NCI-H187 treated with DMSO at 0.1 percent for 48 hours (cell line): ENCODE measurements at places on chromosomes 5 and 9.

GRCh38 chr5:74373076-74373475, 267.5 kb downstream of the ENC1 start:
- DNase-seq = peak; percentile 51

DNA sequence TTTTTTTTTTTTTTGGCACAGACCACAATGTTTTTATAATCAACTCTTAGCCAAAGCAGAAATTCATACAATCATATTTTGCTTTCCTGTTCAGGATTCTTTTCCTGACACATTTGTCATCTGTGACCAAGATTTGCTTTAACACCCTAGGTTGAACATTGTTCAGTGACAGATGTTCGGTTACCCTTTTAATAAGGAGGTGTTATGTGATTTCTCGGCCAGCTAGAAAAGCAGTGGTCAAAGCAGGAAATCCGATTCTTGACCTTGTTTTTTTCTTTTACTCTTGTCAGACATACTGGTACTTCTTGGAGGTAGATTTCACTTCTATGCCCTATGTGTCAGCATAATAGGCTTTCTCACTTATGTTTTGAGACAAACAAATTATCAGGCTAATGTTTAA, 335.3 kb upstream of the ACTBL2 start:
- DNase-seq = no peak

- no peak for DNase-seq
These were observed 77.5 kb upstream of the CAST start for GRCh38 chr5:96584712-96585111.

DNA sequence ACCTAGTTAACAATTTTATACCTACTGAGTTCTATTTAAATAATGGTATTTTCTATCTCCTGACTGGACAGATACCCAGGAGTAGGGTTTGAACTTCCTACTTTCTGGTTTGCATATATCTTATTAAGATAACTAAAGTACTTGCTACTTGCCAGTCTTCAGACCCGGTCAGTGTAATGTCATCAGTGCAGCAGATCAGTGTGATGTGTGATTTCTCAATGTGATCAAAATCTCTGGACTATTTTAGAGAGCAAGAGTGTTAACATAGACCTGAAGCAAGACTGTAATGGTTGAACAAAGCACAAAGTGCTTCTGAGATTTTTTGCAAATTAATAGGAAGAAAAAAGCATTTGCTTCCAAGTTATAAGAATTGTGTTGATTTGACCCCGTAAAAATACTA, 6.8 kb downstream of the TMEM38B start:
- DNase-seq = no peak

GRCh38 chr5:82160948-82161347, 117.2 kb downstream of the RPS23 start:
- no peak for DNase-seq

DNA sequence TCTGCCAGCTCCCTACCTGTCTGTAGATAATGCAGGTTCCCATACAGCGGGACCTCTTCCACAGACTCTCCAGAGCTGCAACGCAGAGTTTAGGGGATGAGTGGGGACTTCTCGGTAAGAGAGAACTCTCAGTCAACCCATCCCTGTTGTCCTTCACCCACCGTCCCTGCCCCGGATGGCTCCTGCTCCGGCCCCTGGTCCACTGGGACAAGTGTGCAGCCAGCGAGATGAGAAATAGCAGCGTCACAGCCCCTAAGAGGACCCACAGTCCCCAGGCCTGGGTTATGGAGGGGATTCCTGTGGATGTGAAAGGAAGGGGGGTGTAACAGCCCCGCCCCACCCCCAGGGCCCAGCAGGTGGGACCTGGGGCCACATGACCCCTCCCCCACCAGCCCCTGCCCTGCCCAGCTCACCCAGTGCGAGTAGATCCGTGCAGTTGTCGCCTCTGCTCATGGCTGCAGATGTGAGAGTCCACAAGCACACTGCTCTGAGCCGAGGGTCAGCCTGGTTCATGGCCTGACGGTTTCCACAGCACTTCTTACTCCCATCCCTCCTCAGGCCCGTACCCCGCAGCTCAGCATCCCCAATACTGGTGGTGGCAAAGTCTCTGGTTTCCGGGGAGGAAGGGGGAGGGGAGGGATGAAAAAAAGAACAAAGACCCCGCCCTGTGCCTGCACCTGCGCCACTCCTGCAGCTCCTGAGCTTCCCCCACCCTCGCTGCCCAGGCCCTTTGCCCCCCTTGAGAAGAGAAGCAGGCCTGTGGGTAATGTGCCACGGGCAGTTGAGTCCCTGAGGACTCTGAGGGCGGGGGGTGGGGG, at the start of gene SIT1:
Gene SIT1 (minus strand): TSS at position 591 of the 818 bp plus-strand sequence. CDS start 78 bp downstream, at position 513.
- DNase-seq = no peak

GRCh38 chr5:129904102-129904666, at the start of gene CHSY3:
Gene CHSY3 (plus strand): TSS chr5:129904465.
- DNase-seq = no peak
